ENCODE measurements at places on chromosomes 1 and 21.
A peak's percentile ranks its signal among the peaks of the same experiment; 100 is the strongest.

- no peak for DNase-seq
Measured at GRCh38 chr1:17949511-17949910, 158.1 kb upstream of the IGSF21 start.

- no peak for DNase-seq
Measured at GRCh38 chr1:230899841-230900251, 31.5 kb upstream of the C1orf198 start.

- DNase-seq, result no peak
Measured at GRCh38 chr1:150484861-150485260, 2.4 kb upstream of the TARS2 start.

GRCh38 chr1:31154000-31154631 lies 85.6 kb downstream of the NKAIN1 start:
- DNase-seq, result no peak

DNA sequence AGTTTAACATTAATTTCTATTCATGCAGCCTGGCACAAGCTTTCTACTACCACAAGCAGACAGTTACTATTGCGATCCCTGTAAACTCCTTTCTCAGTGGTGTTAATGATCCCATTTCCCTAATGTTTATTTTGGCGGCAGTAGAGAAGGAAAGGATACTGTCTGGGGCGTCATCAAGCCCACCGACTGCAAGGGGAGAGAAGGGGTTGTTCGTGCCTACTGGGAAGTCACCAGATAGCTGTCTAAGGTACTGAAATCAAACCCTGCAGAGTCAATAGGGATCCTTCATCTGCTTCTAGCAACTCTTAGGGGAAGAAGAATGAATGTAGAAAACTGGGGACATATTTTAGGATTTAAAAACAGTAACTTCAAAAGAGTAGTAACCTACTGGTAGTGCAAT lies 95.2 kb upstream of the ADAR start:
- no peak for DNase-seq

DNA sequence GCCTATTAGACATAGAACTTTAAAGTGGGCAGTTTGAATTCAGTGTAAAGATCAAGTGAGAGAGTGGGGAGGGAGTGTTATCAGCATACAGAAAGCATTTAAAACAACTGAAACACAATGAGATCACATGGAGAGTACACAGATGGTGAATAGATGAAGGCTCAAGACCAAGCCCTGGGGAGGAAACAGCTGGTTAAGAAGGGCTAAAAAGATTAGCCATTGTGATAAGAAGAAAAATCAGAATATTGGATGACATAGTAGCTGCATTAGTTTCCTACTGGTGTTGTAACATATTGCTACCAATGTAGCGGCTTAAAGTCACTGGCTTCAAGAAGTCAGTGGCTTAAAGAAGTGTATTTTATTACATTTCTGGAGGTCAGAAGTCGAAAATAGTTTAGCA lies 443.4 kb upstream of the RGS18 start:
- DNase-seq, result no peak

DNA sequence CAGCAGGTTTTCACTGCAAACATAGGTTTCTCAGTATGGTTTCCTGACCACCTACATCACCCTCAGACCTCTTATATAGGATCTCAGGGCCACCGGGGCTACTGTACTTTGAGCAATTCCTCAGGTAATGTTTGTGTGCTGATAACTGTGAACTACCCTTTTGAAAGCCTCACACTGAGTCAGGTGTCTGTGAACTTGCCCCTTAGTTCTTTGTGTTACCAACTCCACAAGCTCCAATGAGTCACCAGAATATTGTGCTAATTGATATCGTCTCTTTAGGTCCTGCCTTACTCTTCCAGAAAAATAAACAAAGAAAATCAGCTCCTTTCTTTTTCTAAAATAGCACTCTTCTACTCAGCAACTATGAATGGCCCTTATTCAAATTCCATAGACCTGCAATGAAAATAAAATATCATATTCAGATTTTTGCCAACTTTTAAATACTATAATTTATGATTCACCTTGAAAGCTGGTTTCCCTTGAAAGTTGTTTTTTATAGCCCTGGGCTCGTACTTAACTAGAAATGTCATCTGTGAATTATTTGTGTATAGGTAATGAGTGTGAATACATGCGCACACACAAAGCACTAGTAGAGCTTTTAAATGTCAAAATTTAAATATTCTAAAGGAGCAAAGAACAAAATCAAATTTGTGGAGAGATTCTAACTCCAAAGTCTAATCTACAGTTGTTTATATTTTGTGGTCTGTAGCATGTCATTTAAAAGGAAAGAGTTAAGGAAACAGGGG lies 88.1 kb upstream of the WARS2 start:
- no peak for DNase-seq

DNA sequence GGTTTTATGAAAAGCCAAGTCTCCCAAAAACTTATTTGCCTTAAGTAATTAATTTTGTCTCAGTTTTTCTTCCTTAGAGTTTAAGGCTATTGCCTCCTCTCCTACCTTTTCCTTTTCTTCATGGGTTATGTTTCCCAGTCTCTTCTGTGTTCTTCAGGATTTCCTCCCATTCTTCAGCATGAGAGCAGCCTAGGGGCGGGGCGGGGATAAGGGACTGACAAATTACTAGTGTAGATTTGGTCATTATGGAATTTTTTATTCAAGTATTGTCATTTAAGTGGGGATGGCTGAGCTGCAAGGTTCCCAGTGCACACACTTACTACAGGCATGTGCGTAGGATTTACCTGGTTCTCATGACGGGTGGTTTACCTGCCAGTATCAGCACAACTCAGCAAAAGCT lies 35.2 kb upstream of the PIGV start:
- DNase-seq, result no peak

DNA sequence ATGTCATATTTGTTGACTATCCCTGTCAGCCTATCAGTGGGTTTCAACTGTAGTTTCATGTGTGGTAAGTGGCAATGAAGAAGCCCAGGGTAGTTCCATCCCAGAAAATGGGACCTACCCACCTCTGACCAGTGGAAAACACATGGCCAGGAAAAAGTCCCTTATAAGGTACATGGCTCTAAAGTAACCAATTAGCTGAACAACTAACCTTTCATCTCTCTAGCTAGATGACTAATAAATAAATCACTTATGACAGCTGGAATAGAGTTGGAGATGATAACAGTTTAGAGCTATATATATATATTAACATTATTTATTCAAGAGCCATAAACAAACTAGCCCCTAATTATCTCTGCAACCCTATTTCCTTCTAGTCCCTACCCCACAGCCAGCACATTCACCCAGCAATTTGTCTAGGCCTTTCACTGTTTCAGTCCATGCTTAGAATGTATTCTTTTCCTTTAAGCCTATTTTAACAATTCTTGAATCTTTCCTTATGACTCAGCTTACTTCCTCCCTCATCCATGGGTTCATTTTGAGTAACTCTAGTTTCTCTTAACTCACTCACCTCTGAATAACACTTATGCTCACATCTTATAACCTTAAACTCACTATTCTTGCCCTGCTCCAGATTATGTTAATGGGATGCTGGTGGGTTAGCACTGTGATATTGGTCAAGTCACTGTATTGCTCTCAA lies 83.7 kb downstream of the TNFSF18 start:
- no peak for DNase-seq

GRCh38 chr1:63817152-63817667 lies 43.4 kb downstream of the ROR1 start:
- peak; percentile 50 for DNase-seq

DNA sequence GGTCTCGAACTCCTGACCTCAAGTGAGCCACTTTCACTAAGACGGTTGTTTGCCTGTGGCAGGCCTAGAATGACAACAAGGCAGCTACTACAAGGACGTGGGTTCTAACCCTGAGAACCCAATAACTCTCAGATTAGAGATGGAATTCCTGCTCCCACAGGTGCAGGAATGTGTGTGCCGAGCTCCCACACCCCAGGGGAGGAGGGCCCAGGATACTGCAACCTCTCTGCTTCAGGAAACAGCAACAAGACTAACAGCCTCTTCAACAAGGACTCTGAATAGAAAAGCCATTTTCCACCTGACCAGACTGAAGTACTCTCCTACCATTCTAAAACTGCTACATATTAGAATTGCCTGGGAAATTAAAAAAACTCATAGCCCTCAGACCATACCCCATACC lies 4.9 kb downstream of the LSM10 start:
- DNase-seq, result no peak

- DNase-seq, result no peak
Measured at GRCh38 chr1:33895396-33895795, 31.5 kb downstream of the HMGB4 start.

DNA sequence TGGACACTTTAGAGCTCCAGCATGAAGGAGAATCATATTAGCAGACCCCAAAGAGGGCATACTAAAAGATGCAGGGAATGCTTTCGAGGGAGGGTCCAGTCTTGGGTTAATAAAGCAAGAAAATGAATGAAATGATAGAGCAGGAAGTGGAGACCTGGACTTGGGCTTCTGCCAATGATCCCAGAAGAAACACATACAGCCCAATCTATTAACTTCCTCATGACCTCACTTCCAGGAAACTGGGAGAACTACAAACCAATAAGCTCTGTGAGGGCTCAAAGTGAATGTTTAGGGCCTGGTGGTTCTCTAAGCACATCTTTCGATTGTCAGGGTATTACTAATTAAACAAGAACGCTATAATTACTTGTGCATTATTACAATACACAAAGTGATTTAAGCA lies 53.6 kb upstream of the SSX2IP start:
- no peak for DNase-seq

DNA sequence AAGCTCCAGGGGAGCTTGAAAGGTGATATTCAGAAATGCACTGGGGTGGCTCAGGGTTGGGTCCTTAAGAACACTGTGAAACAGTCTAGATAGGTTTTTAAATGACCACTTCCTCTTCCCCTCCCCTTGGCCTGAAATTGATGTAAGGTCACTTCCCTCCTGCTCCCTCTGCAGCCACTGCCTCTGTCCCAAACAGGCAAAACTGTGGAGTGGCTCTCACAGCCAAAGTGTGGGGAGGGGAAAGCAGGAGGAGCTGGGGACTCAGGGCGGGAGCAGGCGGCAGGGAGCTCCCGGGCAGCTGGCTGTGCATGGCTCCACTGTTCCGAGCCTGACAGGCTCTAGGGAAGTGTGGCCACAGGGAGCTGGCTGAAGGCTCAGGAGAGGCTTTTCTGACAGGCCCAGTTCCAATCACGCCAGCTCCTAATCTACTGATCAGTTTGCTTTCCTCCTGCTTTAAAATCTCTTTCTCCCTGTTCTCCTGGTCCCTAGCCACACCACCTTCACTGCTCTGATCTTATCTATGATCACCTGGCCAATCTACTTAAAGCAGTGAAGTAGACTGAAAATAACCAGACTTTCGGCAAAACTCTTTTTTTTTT lies 5.1 kb upstream of the CSRP1 start:
- DNase-seq, result no peak

DNA sequence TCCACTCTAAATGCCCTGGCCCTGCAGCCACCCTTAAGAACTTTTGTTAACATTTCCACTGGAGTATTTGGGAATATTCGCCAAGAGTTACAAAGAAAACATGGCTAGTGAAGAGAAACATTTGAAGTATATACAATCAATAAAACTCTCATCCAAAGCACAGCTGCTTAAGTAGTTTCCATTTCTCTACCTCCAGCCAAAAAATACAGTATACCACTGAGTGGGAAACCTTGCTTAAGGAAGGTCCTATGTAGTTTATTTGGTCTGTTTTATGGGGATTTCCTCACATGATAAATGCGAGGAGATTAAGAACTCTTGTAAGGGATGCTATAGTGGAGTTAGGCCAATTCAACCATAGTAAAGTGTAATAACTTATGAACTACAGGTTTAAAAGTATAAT lies 382.5 kb downstream of the NEGR1 start:
- DNase-seq, result no peak

DNA sequence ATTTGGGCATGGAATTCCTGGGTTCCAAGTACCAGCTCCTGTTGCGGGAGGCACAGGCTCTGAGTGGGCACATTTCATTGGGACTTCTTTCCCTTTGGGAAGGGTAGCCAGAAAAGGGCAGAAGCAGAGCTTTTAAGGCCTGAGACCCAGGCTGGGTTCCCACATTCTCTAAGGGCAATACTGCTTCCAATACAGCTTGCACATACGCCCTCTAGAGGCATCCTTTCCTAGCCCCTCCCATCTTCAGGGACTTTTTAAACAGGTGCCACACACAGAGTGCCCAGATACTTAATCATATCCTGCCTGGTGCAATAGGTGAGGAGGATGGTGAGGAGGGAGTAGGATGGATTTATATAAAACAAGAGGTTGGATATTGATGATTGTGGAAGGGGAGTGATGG lies 5.7 kb downstream of the GPR88 start:
- no peak for DNase-seq

- DNase-seq, result no peak
Measured at GRCh38 chr1:27622828-27623227, 12.2 kb downstream of the FGR start.

- DNase-seq, result no peak
Measured at GRCh38 chr21:46436621-46437020, 22.1 kb upstream of the DIP2A start.

GRCh38 chr1:241589521-241589920 lies 50.6 kb downstream of the CHML start:
- peak; percentile 20 for DNase-seq

DNA sequence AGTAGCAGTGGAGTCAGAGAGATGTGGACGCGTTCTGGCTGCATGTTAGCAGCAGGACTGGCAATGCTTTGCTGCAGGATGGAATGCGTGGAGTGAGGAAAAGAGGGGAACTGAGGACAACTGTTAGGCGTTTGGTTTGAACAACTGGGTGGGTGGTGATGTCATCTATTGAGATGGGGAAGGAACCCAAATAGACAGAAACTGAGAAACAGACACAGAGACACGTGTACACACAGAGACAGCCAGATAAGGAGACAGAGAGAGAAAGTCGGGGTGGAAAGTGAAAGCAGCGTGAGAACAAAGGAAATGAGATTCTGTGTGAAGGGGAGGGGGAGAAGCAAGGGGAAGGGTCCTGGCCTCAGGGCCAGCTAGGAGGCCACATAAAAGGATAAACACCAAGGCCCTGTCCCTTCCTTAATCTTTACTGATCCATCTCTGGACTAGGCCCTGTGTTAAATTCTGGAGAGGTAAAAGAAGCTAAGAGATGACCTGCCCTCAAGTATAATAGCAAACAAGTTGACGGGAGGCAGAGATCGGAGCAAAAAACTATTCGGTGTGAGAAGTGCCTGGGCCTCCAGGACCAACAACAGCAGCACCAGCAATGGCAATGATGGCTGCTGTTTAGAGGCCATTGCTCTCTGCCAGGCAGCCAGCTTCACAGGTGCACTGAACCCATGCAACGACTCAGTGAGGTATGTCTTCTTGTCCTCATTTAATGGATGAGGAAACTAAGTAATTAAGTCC lies 31.6 kb downstream of the VWA5B1 start:
- DNase-seq, result no peak

DNA sequence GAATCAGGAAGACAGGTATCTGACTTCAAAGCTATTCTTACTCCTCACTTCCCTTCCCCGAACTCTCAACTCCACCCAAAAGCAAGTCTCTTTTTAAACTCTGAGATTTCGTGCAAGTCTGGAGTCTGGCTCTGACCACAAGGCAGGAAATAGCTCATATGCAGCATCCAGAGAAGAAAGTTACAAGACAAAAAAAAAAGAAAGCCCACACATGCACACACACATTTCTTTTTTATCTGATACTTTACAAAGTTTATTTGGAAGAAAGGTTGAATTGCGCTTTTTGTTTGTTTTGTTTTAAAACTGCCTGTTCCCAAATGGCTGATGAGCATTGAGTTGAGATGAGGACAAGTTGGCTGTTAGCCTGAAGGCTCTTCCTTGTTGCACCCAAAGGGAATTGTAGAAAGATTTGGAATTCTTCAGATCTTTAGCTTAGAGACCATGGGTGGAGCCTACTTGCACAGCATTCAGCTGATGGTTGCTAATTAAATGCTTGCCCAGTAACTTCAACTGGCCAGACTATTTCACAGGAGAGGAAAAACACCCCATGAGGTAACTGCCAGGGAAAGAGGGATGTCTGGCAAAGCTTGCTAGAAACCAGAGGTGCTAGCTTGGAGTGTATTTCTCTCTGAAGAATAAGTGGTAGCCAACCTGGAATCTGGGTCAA lies 490.3 kb downstream of the TTLL7 start:
- no peak for DNase-seq
